Fibroblast of villous mesenchyme (primary cell): ENCODE measurements at places on chromosomes 1 and 21.
A peak's percentile ranks its signal among the peaks of the same experiment; 100 is the strongest.

GRCh38 chr1:198491596-198491995 is 48.9 kb downstream of the ATP6V1G3 start:
- DNase-seq = no peak

DNA sequence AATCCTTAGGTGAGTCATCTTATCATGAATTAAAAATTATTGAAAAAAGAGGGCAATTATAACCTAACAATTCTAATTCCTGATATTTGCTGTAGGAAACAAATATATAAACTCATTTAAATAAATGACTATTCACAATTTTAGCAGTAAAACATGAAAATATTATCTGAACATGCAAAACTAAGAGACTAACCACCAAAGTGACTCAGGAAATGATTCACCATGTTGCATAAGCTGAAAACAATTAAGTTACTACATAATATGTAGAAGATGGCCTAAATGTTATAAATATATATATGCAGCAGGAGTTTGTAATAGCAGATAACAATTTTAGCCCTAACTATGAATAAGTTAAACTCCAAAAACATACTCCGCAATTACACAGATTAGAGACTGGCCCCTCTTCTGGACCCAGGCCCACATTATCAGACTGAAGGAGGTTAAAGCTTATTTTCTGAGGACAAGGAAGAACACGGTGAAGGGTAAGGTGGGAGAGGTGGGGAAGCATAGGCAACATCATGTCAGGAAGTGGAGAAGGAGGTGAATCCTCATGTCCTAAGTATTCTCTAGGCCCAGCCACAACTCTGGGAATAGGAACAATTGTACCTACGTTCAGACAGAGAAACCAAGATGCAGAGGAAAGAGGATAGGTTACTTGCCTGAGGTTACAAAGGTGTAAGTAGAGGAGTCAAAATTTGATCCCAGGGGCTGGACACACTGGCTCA is 15.6 kb upstream of the AIM2 start:
- DNase-seq = peak; percentile 78

DNA sequence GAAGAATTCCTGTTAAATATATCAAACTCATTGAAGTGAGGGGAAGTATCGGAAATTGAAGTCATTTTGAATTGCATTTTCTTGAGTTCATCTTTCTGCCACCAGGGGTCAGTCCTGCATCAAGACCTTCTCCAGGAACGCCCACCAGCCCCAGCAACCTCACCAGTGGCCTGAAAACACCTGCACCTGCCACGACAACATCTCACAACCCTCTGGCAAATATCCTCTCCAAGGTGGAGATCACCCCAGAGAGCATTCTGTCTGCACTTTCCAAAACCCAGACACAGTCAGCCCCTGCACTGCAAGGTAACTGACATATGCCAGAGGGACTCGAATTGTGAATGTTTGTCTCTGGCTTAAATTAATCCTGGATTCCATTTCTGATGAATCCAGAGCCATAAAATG is 22.8 kb upstream of the TARS2 start:
- peak; percentile 64 for DNase-seq

DNA sequence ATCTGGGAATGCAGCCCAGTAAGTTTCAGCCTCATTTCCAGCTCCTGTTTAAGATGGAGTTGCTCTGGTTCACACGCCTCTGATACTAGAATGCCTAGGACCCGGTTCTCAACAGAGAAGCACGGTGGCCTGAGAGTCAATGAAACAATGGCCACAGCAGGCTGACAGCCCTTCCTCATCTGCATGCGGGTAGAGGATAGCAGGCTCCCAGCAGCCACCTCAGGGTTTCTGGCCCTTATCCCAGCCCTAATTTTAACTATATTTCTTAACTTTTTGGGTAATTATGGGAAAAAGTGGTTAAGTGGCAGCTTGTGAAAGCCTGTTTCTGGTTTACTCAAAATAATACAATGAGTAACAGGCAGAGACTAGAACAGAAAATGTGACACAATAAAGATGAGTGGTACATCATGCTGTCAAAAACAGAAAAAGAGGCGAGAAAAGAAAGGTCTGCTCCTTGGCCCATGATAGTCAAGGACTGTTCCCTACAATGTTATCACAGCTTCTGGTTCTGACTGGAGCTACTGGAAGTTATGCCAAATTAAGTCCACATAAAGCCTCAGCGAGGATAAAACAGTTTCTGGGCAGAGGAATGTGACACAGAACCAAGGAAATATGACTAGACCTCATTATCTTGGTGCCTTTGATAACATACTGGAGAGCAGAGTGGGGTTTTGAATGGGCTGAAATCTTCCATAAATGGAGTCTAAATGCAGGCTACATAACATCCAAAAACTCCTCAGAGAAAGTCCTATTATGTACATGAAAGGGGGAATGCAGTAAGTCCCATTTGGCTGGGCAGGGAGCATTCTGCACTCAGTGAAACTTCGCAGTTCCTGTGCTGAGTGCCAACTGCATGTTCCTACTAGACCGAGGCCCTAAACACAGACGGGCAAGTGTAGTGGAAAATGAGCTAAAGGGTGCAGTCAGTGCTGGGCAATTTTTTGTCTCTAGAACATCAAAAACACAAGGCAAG is 92.1 kb downstream of the NIBAN1 start:
- no peak for DNase-seq

DNA sequence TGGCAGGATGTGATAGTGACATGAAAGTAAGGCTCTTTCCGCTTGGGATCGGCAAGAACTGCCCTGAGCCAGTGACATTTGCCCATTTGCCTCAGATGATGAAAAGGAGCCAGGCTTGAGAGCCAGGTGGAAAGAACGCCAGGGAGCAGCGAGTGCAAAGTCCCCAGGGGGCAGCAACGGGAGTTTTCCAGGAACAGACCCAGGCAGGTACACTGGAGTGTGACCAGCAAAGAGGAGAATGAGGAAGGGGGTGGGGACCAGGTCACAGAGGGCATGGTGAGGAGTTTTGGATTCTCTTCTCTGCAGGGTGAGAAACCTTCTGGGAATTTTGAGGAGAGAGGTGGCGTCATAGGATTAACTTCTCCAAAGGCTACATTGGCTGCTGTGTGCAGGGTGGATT is 10.8 kb upstream of the ETS2 start:
- no peak for DNase-seq
